GM12892 (cell line): ENCODE measurements at places on chromosomes 4 and X.

GRCh38 chrX:136209016-136209738, 42.0 kb downstream of the MAP7D3 start:
- DNase-seq: no peak

DNA sequence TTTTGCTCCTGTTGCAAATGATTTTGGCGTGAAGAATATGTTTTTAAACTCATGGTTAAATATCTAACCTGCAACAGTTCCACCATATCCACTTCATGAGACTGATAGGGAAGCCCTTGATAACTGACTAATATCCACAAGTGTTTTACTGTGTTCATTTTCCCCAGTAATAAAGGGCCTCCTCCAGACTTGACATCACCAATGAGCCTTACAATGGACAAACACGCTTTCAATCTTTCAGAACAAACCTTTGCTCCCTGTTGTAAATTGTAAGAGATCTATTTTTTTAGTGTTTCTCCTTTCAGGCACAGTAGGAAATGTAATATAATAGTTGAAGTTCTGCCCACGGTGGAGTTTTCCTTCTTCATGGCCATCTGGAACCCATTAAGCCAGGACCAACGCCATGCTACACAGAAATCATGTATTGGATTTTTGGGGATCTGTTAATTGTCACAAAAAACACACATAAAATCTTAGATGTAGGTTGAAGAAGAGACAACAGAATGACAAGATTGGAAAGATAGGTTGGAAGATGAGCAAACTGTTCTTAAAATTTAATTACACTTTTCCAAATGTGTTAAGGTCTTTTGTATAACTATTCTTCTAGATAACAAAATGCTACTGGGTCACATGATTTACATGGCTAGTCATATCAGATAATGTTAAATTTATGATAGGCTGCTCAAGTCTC, 1030.1 kb downstream of the FSTL5 start:
- DNase-seq: no peak

- no peak for DNase-seq
Measured at GRCh38 chr4:180057299-180057721, 2185.9 kb upstream of the TENM3 start.

GRCh38 chr4:114423582-114423981, 175.0 kb upstream of the UGT8 start:
- DNase-seq: no peak

DNA sequence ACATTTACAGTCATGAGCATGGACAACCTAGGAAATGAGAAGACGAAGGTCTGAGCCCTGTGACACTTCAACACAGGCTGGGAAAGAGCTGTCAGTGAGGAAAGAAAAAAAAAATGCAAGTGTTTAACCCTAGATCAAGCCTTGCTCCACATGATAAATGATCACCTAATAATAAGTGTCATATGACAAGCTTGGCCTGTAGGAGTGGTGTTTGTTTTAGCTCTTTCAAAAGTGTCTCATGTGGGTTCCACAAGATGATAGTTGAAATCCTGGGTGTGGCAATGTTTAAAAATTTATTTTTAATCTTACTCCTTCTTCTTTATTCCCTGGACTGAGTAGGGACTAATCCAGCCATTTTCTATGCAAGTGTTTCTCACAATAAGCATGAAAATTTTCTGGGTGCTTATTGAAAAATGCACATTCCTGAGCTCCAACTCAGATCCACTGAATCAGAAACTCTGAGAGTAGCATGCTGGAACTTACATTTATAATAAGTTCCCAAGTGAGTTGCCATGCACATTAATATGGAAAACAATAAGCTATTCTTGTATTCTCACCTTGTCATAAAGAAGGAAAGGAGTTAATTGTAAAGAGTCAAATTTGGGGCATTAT, 138.3 kb downstream of the AREG start:
- no peak for DNase-seq

- DNase-seq: no peak
Measured at GRCh38 chr4:8553216-8553615, 27.0 kb upstream of the GPR78 start.

- no peak for DNase-seq
Measured at GRCh38 chr4:24601121-24601520, 16.8 kb upstream of the DHX15 start.

- DNase-seq: no peak
Measured at GRCh38 chrX:49238735-49239134, 3.5 kb downstream of the CCDC22 start.

- peak; percentile 1 for DNase-seq
Measured at GRCh38 chr4:122458625-122459024, 2.1 kb upstream of the IL2 start.

GRCh38 chrX:40303256-40304077, 205.7 kb upstream of the BCOR start:
- DNase-seq: no peak

DNA sequence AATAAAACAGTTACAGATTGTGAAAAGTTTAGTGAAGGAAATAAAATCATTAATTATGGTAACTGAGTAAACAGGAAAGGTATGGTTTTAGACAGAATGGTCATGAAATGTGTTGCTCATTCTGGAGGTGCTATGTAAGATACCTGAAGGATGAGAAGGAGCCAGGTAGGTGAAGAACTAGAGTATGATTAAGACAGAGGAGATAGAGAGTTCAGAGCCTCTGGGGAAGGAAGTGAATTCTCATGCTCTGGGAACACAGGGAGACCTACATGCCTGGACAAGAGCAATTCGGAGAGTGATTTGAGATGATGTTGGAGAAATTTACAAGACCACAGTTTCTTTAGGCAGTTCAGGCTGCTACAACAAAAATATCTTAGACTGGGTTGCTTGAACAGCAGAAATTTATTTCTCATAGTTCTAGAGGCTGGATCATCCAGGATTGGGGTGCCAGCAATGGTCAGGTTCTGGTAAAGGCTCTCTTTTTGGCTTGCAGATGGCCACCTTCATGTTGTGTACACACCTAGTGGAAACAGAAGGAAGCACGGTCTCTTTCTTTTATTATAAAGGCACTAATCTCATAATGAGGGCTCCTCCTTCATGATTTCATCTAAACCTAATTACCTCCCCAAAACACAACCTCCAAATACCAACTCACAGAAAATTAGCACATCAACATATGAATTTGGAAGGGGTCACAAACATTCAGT, 1416.1 kb downstream of the PCDH7 start:
- no peak for DNase-seq

- DNase-seq: no peak
Measured at GRCh38 chrX:148284821-148285220, 215.6 kb upstream of the AFF2 start.

- DNase-seq: no peak
Measured at GRCh38 chrX:111119341-111119740, 23.4 kb downstream of the PAK3 start.

- DNase-seq: no peak
Measured at GRCh38 chrX:46882266-46882665, 30.0 kb upstream of the JADE3 start.

- DNase-seq: no peak
Measured at GRCh38 chr4:4490041-4490440, 51.8 kb downstream of the STX18 start.

GRCh38 chrX:115906276-115906675, 264.3 kb upstream of the AGTR2 start:
- no peak for DNase-seq

- DNase-seq: no peak
Measured at GRCh38 chrX:20857746-20858145, 516.5 kb upstream of the CNKSR2 start.

- DNase-seq: no peak
Measured at GRCh38 chrX:2784026-2784425, 32.2 kb downstream of the XG start.

DNA sequence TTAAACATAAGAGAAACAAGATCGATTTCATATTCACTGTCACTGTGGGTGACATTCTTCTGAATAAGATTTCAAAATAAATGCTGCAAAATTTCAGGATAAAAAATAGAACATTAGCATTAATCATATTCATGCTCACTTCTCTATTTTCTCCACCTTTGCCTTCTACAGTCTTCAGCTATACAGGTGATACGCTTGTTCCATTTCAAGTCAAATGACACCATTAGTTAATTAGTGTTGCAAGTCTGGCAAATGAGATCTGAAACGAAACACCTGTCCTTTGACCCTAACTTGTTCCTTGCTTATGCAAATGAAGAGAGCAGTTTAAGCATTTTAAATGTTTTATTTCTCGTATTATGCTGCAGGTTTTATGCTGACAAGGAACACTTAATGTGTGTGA, 667.5 kb upstream of the MAGEB2 start:
- DNase-seq: no peak

DNA sequence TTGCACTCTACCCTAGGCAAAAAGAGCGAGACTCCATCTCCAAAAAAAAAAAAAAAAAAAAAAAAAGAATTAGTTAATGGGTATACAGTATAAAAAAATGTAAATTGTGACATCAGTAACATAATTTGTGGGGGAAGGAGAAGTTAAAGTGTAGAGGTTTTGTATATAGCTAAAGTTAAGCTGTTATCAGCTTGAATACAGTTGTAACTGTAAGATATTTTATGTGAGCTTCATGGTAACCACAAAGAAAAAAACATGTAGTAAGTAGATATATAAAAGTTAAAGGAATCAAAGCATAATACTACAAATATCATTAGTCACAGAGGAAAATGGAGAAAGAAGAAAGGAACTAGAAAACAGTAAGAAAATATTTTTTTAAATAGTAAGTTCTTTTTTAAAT, 53.2 kb upstream of the EPGN start:
- DNase-seq: no peak

- DNase-seq: no peak
Measured at GRCh38 chr4:120155287-120155686, 88.6 kb upstream of the MAD2L1 start.

DNA sequence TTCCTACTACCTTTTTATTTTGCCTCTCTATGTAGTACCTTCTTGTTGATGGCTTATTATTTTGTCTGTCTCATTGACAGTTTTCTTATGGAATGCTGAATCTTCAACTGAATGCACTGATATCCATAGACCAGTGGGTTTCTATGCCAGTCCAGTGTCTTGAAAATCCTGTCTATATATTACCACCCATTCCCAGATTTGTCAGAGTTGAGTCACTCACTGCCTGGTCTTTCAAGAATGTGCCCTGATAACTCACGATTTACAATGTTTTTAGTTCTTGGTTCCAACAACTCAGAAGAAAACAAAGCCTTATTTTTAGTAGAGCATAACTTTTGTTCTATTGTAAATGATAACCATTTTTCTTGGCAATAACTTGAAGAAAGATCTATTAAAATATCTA, 606.0 kb upstream of the PITX2 start:
- no peak for DNase-seq

DNA sequence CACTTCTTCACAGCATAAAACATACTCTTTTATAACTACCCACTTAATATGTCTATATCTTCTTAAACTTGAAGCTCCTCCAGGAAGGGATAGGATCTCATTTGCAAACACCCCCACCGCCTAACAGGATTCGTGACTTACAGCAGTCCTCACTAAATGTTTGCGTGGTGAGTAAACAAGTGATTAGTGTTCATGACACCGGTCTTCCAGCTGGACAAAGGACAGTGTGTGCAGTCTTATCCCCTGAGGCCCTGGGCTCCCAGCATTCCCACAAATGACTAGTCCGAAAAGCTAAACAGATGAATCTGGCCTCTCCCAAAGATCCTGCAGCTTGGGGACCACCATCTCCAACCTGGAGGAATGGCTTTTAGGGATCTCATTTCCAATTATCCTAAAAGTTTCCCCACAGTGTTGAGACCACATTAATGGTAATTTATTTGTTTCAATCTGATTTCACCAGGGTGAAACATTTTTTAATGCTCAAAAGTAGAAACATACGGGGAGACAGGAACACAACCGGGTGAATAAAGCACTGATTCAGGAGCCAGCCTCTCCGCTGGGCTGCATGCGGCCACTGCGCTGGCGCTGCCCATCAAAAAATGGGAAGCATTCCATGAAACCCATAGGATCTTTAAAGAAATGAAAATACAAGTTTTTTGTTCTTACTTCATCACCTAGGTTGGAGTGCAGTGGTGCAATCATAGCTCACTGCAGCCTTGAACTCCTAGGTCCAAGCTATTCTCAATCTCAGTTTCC, 69.2 kb downstream of the HADH start:
- DNase-seq: no peak

DNA sequence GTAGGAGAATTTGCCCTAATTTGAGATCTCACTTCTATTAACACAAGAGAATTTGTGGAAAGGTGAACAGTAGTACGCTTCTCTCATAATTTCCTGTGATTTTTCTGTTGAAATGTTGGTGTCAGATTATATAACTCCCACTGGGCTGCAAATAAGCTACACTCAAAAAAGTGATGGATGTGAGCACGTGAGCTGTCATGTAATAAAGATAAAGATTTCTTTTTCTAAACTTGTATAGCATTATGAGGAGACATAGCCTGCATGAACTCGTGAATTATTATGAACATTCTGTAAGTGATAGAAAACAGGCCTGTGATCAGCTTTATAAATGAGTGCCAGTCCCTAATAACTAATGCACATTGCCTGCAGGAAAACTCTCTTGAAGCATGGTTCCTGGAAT, 356.6 kb upstream of the ACTRT1 start:
- no peak for DNase-seq

DNA sequence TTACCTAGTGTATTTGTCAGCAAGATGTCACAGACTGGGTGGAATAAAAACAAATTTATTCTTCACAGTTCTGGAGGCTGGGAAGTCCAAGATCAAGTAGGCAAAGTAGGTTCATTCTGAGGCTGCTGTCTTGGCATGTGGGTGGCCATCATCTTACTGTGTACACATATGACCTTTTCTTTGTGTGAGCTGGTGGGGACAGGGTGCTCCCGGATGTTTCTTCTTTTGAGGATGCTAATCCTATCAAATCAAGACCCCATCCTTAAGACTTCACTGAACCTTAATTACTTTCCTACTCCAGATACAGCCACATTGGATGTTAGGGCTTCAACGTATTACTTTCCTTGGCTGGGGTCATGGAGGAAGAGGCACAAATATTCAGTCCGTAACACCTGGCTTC, 74.0 kb downstream of the TLL1 start:
- no peak for DNase-seq

GRCh38 chrX:30787012-30787411, 102.0 kb downstream of the TAB3 start:
- no peak for DNase-seq

- no peak for DNase-seq
Measured at GRCh38 chr4:142435599-142436235, 410.4 kb downstream of the INPP4B start.

- DNase-seq: no peak
Measured at GRCh38 chr4:111499291-111499690, 646.0 kb upstream of the FAM241A start.

GRCh38 chrX:101416691-101417090, 8.7 kb downstream of the HNRNPH2 start:
- no peak for DNase-seq

GRCh38 chr4:3485011-3485791, 22.1 kb downstream of the DOK7 start:
- DNase-seq: no peak

GRCh38 chrX:115177932-115178331, 11.3 kb upstream of the RBMXL3 start:
- DNase-seq: no peak

DNA sequence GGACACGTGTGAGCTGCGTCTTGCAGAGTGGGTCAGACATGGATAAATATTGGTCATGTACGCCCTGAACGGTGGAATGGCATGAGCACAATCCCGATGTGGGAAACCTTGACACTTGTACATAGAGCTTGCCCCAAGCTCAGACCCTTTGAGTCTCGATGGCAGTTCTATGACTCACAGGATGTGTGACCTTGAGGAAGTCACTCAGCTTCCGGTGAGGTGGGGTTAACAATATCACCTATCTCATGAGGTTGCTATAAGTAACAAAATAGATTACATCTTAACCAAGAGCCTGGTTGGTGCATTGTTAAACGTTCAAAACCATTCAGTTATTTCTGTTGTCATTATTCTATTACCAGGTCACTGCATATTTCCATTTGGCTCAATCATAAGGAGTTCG, 109.1 kb upstream of the TBL1X start:
- DNase-seq: no peak
